ENCODE measurements at places on chromosomes 11 and 22.

DNA sequence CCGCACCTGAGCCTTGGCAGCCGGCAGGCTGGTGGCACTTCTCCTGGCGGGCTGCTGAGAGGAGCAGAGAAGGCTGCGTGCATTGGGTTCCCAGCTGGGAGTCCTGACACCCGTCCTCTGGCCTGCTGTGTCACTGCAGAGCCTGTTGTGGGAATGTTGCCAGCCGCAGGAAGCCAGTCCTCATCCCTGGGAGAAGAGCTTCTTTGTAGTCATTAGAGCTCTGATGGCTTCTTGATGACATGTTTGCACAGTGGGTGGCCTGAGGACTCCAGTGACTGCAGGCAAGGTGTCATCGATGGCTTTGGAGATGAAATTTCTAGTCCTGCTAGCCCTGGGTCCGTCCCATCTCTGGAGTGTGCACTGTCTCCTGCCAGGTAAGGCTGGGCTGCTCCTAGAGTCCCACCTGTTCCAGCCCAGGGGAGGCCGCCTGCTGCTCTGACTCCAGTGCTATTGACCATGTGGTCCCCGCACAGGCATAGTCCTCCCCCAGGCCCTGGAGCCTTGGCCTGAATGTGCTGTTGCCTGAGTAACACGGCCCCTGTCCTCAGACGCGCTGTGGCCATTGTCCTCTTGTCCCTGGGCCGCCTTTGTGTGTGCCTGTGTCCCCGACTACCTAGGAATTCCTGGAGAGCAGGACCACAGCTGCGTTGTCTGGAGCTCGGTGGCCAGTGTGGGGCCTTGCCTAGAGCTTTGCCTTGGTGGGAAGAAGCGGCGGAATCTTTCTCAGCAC lies 129.2 kb downstream of the CACNA1I start:
- DNase-seq: no peak

DNA sequence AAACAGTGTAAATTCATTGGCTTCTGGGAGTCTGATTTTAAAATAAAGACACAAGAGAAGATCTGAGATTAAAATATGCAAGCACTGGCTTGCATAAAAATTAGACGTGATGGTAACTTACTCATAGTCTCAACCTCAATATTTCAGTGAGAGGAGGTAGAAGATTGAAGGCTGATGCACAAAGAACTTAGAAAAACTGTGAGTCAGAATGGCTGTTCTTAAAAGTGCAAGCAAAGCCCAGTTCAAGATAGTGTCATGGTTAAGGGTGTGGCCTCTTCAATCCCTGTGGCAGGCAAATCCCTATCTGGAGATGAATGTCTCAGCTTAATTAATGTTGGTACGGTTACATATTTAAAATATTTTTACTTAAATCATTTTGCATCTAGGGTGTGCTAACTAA lies 33.6 kb upstream of the FIBIN start:
- DNase-seq: no peak

DNA sequence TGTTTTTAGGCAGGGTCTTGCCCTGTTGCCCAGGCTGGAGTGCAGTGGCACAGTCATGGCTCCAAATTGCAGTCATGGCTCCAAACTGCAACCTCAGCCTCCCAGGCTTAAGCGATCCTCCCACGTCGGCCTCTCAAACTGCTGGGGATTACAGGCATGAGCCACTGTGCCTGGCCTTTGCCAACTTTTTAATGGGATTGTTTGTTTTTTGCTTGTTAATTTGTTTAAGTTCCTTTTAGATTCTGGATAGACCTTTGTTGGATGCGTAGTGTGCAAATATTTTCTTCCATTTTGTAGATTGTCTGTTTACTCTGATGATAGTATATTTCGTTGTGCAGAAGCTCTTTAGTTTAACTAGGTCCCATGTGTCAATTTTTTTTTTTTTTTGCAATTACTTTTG lies 10.0 kb upstream of the SCGB1D1 start:
- DNase-seq: no peak

- DNase-seq: no peak
These were observed 5.9 kb downstream of the RNH1 start for GRCh38 chr11:501001-501682.

DNA sequence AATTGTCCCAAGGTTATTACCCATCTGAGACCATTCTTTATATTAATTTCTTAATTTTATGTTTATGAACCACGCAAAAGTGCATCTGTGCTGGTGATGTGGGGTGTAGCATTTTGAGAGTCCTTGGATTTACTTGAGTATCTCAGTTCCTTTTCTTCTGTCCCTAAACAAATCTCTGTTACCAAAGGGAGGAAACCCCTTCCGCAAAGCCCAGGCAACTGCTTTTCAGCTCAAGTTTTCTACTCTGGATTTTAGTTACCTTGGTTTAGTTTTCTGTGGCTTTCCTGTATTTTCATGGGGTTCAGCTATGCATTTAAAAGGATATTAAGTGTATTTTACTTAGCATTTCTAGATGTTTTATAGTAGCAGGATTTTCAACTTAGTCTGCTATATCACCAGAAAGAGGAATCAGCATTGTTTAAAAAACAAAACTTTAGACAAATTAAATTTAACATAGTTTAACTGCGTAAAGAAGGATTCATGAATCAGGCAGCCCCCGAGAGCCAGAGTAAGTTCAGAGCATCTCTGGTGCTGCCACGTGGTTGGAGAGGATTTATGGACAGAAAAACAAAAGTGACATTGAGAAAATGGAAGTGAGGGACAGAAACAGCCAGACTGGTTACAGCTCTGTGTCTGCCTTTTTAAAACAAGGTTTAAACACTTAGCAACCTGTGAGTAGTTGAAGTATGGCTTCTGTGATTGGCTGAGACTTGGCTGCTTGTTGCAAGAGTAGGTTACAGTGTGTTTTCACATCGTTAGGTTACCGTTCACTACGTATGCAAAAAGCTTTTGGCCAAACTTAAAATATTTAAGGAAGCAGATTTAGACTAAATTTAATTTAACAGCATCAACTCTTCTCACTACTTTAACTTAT lies 9.6 kb downstream of the ADM start:
- DNase-seq: no peak

DNA sequence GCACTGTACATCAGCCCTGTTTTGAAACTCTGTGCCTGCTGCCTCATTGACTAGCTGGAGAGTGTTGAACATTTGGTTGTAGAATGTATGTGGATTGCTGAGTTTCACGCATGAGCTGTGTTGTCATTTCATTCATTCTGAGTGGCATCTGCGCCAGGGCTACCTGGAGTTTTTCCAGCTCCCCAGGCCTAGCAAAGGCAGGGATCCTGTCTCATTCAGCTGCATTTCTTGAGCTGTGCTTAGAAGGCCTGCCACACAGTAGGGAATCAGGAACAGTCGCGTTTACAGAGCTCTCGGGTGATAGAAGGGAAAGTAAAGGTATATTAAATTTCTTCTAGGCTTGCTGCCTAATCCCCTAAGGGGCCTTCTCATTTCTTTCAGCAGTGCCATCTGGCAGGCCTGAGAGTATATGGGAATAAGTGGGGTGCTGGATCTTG lies 44.3 kb downstream of the PTPRJ start:
- DNase-seq: no peak
